ENCODE measurements at places on chromosomes 1 and 21.

- DNase-seq = no peak
These were observed 17.2 kb downstream of the PKN2 start for GRCh38 chr1:88701275-88701674.

GRCh38 chr1:71778940-71779339 lies 503.4 kb downstream of the NEGR1 start:
- DNase-seq = no peak

DNA sequence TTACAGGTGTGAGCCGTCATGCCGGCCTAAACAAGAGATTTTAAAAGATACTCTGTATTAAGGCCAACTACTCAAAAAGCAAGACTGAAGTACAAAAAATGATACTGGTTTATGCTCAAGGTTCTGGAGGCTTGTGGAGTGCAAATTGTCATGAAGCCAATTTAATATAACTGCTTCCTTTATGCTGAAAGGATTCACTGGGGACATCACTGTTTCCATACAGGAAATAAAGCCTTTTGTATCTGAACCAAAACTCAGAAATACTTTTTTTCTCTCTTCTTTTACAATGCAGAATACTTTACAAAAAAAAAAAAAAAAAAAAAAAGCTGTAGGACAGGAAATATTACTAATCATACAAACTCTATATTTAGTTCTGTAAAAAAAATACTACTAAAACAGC lies 55.5 kb upstream of the CNN3 start:
- DNase-seq = no peak

DNA sequence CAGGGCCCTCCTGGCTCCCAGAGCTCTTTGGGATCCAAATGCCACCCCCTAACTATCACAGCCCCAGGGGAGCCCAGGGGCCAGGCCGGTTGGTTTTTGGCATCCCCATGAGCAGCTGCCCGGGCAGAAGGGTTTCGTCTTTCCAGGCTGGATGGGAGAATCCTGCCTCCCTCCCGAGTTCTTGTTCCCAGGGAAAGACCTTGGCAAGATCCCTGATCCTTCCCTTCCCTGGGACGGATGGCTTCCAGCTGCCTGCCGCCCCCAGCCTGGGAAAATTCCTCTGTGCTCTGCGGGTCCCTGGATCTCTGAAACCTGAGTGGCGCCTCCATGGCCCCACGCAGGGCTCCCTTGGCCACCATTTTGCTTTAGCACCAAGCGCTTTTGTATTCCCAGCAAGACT lies 55.6 kb downstream of the TAS1R2 start:
- no peak for DNase-seq

DNA sequence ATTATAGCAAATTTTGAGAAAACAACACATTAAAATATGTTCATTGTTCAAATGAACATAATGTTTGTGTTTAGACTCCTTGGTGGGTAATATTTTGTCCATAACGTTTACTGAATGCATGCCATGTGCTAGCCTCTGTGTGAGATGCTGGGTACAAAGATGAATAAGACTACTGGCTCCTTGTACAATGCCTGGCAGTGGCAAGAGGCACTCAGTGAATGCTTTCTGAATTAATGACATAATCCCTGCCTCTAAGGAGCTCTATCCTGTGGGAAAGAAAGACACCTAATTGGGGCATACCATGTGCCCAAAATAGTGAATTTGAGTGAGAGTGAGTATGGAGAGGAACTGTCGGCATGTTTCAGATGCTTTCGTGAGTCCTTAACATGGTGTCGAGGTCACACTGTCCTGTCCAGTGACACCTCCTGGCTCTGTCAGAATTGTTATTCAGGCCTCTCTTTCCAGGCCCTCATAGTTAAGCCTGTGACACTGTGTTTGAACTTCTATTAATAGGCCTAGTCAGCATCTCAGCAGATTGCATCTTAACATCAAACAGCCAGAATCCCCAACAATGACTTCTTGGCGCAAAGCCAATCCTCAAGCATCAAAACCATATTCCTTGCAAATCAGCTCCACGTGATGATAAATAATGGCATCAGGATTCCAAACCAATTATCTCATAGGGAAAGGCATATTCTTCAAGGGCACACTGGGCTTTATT lies 32.8 kb upstream of the S1PR1 start:
- DNase-seq = no peak
